Epithelial cell of proximal tubule (primary cell): ENCODE measurements at places on chromosomes 6 and 20.

DNA sequence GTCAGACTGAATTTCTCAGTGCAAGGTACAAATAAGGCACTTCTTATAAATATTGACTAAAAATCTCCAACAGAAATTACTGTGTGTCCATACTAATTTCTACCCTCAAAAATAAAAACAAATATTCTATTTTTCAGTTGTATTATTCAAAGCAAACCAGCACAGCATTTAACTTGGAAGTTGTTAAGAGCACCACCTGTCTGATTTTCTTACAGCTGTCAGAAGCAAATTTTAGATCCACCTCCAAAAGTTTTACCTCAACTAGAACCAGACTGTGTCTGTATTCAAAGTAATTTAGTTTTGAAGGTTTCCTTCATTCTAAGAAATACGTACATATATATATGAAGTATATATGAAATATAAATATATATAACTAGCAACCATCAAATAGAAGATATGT, 1.2 kb downstream of the TRDN start:
- DNase-seq, result no peak

DNA sequence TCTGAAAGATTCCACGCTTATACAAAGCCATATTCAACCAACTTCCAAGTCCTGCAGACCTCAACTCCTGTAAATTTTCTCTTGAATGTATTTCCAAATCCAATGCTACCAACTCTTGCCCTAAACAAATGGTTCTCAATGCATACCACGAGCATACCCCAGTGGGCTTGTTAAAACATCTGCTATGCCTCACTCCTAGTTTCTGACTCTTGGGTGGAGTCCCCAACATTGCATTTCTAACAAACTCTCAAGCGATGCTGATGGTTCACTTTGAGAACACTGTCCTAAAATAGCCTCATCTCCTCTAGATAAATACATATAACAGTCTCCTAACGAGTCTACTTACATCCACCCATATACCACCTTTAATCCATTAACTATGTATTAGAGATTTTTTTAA, 7.3 kb downstream of the HBS1L start:
- DNase-seq, result no peak

DNA sequence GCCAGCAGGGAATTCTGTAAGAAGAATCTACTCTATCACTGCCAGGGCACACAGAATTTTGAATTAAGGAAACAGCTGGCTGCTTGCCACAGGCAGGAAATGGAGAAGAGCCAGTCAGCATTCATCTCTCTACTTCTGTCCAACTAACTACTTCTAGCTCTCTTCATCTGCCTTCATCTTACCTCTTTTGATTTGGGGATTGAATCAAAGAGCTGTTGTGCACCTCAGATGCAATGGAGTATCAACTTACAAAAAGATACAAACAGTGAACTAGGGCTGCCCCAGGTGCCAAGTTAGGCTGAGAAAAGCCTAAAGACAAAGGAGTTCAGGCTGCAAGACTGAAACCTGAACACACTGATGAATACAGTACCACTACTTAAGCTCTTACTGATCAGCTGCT, 82.0 kb downstream of the PTPRK start:
- no peak for DNase-seq

GRCh38 chr6:13472976-13473767, 14.2 kb downstream of the GFOD1 start:
- DNase-seq, result no peak

DNA sequence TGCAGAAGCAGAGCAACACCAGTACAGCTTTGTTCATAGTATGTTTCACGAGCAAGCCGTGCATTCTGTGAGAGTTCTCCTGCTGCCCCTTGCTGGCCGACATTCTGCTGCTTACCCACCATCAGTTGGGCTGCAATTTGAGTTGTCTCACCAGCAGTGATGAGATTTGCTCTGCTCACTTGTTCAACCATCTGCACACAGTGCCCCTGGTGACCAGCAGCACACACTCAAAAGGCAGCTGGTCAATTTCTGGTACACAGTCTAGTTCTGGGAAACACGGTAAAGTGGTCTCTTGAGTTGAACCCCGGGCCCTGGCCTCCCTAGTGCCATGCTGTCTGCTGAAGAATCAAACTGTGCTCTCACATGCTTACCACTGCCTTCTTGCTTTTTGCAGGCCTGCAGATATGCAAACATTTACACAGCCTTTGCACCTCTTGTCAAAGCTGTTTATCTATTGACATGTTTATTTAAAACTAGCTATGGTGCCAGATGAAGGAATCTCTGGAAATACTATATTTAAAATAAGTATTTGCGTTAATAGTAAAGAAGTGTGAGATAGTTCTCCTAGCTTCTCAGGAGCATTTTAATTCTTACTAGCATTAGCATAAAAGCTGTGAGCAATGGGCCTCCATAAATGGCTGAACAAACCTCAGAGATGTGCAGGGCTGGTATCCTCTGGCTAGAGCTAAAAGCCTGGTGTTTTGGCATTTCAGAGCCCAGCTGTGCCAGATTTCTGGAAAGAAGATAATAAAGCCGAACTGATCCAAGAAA, 234.3 kb downstream of the ARHGAP18 start:
- no peak for DNase-seq

DNA sequence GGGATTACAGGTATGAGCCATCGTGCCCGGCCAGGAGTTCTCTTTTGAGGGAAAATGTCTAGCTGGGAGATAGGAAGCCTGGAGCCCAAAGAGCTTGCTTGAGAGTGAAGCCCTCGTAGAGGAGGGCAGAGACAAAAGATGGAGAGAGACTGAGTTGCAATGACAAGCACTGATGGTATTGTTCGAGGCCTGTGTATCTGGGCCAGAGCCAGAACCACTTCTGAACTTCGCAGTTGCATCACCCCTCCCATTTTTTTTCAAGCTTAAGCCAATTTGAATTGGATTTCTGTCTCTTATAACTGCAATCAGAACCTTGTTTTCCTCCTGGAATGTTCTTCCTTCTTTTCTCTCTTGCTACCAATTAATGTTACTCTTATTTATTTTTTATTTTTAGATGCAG, 83.1 kb downstream of the KCNB1 start:
- DNase-seq, result no peak

DNA sequence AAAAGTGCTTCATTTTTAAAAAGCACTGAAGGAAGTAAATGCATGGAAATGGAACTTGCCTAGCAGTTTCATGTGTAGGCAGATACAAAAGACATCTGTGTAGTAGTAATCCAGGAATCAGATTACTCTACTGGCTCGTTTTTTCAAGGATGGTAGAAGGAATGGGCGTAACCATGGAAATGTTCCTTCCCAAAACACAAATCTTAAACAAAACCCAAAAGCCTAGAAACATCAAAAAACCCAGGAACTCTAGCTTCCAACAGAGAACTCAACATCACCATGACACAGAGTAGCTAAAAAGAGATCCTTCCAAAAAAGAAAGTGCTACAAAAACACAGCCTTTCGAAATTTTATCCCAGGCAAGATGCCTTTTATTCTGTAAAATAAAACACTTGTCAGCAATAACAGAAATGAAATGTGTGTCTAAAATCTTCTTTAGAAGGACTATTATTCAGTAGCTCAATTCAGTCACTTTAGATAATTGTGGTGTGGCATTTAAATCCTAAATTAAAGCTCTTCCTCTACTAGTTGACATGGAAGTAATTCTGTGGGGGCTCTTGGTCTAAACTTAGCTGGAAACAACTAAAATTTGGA, 81.7 kb downstream of the FAM217A start:
- DNase-seq, result no peak

DNA sequence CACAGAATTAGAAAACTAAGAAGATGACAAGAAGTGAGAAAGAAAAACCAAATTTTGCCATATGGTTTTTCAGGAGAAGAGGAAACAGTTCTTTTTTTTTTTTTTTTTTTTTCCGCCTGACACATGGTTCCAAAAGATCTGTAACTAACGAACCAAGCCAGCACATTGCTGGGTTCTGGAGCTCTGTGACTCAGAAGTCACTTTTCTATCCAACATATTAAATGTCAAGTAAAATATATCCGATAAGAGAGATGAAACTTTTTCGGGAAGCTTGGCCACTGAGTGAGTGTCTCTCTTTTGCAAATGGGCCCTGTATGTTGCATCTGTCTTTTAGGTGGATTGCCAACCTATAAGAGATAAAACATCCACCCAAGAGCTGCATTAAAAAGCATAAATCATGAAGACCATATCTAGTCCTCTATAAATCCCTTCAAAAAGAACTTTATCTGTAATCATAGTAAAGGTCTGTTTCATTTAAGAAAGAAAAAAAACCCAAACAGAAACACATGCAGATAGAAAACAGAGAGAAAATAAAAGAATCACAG, 4.6 kb downstream of the METTL24 start:
- DNase-seq, result no peak

DNA sequence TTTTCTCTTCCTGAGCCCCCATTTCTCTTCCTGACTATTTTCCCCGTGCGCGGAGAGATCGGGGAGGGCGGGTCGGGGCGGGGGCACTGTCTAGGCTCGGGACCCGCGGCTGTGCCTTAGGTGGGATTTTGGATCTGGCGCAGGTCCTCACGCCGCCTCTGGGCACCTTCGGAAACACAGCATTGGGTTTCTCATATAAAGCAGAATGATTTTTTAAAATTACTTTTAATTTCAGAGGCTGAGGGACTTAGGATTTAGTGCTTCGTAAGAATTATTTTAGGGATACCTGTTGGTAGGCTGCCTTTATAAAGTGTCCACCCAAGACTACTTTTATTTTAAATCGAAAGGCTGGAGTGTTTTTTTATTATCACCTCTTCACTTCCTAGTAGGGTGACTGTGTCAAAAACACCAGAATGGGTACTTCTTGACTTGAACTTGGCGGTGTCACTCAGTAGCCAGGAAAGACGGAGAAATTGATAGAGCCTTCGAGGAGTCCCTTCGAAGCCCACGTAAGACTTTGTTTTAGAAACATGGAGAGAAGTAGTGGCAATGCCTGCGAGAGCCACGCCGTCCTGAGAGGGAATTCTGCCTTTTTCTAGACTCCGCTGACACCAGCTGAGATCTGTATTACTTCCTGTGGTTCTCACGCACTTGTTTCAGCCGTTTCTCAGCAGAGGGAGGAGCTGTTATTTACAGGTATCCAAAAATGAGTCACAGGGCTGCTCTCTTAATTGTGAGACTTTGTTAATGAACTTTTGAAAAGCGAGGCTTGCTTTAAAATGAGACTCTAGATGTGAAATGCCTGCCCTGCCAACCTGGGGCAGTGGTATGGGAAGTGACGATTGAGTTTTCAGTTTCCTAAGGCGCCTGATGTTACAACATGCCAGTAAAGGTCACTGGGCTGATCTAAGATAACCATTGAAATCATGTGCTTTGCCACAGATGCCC, 667 bp downstream of the STX11 start:
- DNase-seq, result no peak

- peak; percentile 87 for DNase-seq
Observed at GRCh38 chr6:147202516-147203310, 1.5 kb upstream of the STXBP5 start.

DNA sequence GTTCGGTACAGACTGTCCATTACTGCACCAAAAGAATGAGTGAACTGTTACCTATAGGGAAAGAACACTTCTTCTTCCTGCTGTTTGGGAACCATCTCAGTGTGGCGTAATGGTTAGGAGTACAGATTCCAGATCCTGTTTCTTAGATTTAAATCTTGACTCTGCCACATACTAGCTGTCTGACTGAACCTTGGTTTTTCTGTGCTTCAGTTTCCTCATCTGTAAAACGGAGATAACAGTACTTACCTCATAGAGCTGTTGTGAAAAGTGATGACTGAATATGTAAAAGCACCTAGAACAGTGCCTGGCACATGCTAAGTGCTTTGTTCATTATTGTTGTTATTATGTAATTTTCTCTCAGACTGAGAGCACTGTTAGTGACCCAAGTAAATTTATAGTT, 39.8 kb downstream of the STX11 start:
- DNase-seq, result no peak

- no peak for DNase-seq
Observed at GRCh38 chr20:7437311-7437710, 502.9 kb downstream of the HAO1 start.

DNA sequence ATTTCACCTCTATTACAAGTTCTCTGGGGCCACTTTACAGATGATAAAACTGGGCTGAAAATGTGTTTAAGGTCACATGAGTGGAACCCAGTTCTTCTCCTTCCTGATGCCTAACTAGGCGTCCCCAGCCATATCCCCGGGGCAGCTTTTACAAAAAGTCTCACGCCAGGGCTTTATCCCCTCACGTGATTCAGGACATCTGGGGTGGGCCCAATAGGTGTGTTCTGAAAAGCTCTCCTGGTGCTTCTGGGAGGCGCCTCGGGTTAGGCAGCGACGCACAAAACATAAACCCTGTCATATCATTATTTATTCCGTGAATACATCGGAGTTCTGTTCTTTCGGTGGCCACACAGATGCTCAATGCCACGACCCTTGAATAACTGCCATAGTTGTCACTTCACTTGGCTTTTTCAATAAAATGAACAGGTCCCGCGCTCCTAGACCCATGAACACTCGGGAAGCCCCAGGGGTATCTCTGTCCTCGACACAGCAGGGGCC, 32.1 kb downstream of the SF3B5 start:
- DNase-seq, result no peak

DNA sequence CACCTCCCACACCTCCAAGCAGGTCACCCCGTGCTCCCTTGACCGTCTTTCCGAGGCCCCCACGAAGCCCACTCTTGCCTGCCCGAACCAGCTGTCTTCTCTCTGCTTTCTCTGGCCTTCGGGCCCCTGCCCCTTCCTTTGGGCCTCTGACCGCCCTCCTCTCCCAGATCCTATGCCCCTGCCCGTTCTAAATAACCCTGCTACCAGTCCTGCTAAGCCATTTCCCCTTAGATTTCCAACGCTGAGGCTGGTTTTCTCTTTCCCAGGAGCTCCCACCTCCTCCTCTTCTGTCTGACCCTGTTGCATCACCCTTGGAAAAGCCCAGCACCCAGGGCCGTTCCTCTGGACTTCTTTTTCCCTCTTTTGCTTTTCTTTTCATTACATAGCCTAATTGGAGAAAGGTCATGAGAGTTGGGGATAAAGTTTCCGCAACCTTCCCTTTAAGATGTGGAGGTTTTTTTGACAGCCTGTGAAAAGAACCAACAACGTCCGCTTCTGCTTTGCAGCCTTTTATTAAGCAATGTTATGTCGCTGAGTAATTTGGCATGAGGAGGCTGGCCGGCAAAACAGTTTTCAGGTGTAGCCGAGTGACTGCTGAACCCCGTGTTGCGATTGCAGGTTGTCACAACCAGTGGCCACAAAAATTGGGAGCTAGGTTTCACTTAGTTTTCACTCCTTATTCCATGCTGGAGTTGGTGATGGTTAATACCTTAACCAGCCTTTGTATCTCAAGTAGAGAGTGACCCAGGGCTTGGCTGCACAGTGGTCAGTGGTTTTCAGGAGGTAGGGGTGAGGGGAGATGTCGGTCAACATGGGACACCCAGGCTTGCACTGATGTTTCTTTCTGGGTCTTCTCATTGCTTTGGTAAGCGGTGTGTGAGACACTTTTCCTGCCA, 970 bp downstream of the BLTP3A start:
- peak; percentile 43 for DNase-seq

- no peak for DNase-seq
Observed at GRCh38 chr20:44785768-44786167, 24.6 kb downstream of the RIMS4 start.
